HEK293T (cell line): ENCODE measurements at places on chromosomes 12 and 14.
A peak's percentile ranks its signal among the peaks of the same experiment; 100 is the strongest.

DNA sequence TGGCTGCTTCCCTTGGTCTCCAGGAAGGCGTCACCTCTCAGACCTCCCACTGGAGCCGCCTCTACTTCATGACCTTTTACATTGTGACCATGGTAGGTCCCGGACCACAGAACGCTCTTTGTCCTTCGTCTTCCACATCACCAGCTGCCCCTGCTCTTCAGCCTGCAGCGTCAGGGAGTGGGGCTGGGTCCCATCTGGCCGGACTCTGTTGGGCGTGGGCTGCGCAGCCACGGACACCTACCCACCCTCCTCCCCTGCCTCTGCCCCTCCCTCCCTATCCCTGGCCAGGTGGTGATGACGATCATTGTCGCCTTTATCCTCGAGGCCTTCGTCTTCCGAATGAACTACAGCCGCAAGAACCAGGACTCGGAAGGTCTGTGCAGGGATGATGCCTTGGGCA, 43.3 kb downstream of the SLC8B1 start:
- no peak for DNase-seq

GRCh38 chr12:65500091-65500900, 221.8 kb downstream of the MSRB3 start:
- DNase-seq: no peak

DNA sequence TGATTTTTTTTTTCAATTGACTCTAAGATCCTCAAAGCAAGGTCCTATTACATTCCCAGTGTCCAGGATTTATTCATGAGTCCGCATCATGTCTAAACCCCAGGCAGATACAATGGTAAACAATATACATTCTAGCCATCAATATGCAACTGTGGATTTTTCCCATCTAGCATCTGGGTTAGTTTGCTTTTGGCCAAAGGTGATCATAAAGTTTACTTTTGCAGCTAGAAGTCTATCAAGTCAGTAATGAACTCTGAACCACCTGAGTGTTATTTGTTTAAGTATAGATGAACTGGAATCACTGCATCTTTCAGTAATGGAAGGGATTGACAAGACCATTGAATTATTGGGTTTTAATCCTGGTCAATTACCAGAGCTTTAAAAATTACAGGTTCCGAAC, 80.8 kb downstream of the STON2 start:
- DNase-seq: no peak

- DNase-seq: peak; percentile 16
These were observed 47.3 kb downstream of the PTCSC3 start for GRCh38 chr14:36129181-36129580.

DNA sequence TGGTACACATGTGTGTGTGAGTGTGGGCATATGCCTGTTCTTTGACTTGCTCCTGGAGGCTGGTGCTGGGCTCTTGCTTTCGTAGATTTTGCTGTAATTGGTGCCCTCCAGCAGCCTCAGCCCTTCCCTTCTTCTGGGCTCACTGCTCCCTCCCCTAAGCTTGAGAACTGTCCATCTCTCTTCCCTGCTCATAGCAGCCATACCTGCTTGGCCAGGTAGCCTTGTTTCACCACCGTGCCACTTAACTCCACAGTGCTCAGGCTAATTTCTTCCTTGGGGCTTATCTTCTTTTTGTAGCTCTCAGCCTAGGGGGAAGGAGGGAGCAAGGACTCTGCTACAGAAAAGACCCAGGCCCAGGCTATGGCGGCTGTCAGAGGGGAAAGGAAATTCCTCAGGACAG, 19.8 kb downstream of the PLEK2 start:
- no peak for DNase-seq

GRCh38 chr14:93868165-93868564, 59.0 kb upstream of the FAM181A start:
- no peak for DNase-seq

DNA sequence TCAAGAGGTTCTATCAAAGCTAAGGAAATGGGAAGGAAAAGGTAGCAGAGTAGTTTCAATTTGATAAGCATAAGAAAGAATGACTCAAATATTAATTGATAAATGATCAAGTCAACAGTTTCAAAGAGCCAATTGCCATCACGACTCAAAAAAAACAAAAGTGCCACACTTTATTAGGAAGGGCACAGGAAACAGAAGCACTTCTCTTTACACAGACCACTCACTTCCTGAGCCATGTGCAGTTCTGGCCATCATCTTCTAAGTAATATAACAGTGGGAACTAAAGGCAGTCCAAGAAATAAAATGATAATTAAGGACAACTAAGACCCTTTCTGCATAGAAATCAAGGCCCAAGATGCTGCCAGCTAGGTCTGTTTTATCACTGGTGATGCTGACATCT, 13.2 kb downstream of the TM7SF3 start:
- no peak for DNase-seq

GRCh38 chr12:103772367-103773108, 68.5 kb downstream of the NT5DC3 start:
- DNase-seq: no peak

- no peak for DNase-seq
These were observed 220.8 kb downstream of the ITPR2 start for GRCh38 chr12:26612203-26612602.

DNA sequence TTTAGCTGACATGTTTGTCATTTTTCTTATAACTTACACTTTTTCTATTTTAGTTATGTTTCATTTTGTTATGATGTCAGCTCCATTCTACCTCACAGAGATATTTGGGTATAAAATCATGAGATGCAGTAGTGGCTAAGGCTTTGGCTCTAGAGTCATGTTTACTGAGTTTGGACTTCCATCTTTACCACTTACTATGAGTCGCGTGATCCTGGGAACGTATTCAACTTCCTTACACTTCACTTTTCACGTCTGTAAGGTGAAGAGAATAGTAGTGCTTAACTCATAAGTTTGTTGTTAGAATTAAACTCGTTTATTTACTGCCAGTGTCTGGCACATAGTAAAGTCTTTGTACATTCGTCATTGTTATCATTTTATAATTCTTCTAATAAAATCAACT, 126.3 kb downstream of the ERC1 start:
- DNase-seq: no peak

- DNase-seq: no peak
These were observed 38.8 kb downstream of the DIO2 start for GRCh38 chr14:80172375-80173051.

DNA sequence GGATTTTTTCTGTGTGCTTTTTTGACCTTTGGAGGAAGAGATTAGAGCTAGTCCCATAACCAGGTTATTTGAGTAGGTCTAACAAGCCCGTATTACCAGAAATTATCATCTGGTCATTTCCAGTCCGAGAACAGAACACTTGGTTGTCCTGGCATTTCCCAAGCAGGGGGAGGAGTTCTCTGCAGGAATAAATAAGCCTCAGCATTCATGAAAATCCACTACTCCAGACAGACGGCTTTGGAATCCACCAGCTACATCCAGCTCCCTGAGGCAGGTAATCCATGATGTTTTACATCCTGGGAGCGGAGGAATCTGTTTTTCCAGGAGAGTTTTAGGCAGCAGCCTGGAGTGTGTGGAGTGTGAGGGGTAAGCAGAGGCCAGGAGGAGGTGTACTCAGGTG, at the start of gene SERPINA3:
TSS of gene SERPINA3 (plus strand) at position 218 of the 400 bp plus-strand sequence. CDS start 2,051 bp downstream, outside the sequence.
- DNase-seq: no peak

DNA sequence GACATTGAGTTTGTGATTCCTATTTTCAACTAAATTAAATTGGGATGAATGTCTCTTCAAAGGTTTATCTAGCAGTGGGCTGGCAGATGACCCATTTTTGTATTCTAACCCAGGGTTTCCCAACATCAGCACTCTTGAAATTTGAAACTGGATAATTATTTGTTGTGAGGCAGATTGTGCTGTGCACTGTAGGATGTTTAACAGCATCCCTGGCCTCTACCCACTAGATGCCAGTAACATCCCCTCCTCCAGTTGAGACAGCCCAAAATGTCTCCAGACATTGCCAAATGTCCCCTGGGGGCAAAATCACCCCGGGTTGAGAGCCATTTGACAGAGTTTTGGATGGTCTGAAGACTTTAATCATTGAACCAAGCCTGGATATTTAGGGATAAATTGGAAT, 11.1 kb downstream of the DAAM1 start:
- no peak for DNase-seq

- no peak for DNase-seq
These were observed 122.0 kb upstream of the HIF1A start for GRCh38 chr14:61573321-61573720.

DNA sequence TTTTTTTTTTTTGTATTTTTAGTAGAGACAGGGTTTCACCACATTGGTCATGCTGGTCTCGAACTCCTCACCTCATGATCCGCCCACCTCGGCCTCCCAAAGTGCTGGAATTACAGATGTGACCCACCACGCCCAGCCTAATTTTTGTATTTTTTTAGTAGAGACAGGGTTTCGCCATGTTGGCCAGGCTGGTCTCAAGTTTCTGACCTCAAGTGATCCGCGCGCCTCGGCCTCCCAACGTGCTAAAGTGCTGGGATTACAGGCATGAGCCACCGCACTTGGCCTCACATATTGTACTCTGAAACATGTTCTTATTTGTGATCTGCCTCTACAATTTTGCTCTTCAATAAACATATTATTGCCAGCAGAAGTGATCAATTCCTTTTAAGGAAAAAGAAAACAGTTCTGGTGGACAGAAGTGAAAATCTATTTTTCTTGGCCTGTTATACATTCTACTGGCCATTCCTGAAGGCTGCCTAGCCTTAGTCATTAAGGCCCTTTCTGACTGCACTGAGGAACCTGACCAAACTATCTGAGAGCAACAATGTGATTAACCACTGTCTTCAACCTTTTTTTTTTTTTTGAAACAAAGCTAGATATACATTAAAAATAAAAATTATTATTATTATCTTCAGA, 36.1 kb downstream of the SNX6 start:
- no peak for DNase-seq

DNA sequence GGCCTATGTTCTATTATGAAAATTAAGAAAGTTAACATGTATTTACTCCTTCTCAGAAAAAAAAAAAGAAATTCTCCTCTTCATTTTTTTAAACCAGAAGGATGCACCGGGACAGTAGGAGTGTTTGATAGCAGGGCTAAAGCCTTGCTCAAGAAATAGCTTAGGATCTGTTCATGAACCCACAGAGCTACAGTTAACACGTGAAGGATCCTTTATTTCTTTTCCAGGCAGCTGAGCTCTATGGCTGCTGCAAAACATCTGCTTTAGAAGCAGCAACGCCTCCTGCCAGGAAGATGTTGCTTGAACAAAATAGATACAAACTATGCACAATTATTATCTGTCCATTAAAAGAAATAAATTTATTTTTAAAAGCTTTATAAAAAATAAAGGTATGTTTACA, 254.8 kb downstream of the PRKD1 start:
- DNase-seq: no peak

DNA sequence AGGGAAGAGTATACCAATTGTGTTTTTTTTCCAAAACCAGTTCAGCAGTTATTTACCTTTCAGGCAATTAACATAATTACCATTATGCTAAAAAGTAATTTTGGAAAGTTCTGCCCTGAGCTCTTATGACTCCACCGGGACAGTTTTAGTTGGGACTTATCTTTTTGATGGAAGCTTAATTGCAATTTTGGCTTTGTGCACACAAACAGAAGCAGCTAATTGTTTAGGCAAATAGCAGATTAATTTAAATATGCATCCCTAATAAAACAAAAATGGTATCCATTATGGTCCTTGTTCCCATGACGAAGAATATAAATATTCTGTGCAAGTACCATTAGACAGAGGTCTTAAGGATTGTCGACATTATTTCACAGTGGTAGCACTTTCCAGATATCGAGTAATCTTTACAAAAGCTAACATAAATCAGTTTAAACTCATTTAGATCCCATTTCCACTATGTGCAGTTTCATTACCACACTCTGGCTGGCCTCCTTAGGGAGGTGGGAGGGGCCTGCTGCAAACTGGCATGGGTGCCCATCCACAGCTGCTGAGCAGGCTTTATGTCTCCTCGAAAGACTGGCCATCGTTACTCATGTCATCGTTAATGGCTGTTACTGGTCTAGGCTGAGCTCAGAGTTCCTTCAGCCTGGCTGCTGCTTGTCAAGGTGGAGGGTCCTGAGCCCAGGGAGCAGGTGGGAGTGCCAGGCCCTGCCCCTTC, 68.2 kb downstream of the FBXW8 start:
- no peak for DNase-seq

DNA sequence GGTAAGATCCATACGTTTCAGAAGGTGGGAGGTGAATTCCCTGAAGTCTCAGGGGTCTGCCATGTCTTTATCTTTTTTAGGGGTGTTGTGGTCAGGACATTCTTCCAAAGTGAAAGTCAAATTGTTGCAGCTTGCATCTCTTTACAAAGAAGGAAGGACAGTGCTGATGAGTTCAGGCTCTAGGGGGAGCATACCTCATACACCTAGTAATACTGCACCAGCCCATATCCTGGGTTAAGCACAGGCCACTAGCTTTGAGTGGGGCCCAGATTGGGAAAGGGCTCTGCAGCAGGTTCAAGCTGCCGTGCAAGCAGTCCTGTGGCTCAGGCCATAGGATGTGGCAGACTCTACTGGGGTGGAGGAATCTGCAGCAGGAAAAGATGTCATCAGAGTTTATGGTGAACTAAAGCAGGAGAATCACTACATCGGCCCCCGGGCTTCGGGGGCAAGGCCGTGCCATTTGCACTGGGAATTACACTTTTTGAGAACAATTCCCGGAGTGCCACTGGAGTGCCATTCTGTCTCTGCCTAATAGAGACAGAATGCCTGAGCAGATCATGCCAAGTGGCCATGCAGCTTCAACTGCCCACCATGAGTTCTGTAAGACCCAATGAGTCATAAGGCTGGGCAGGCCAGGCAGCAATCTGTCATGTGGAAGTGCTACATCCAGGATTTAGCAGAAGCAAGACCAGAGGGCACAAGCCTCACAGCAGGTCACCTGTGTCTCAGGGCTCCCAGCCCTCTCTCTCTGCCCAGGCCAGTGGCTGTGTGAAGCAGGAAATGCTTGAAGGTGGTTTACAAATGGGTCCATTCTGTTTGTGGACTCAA, 32.3 kb downstream of the DIO3 start:
- DNase-seq: no peak

GRCh38 chr14:73491256-73492042, 716 bp downstream of the RIOX1 start:
- no peak for DNase-seq

DNA sequence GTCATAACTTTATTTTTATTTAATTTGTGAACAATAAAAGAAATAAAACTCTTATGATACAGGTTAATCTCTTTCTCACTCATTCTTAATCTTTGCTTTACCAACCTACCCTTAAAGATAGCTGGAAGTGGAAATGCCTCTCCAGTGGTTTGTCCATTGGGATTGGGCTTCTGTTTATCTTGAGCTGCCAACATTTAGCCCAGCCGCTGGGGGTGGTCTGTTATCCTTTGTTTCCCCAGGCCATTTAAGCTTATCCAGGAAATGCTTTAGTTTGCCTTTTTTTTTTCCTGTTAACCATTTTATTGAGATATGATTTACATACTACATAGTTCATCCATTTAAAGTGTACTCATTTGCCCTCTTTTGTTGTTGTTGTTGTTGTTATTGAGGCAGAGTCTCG, 8.2 kb downstream of the TDG start:
- no peak for DNase-seq

GRCh38 chr12:112842441-112842840, 50.9 kb downstream of the RPH3A start:
- DNase-seq: no peak

GRCh38 chr14:105858676-105859025, 332.3 kb downstream of the TMEM121 start:
- no peak for DNase-seq
